ENCODE measurements at places on chromosomes 5 and 9.

- DNase-seq: peak; percentile 77
Measured at GRCh38 chr9:29750062-29750461, 2176.8 kb upstream of the C9orf72 start.

- no peak for DNase-seq
Measured at GRCh38 chr5:572398-573019, 39.6 kb upstream of the CEP72 start.

GRCh38 chr5:2903451-2904395 lies 152.2 kb upstream of the IRX2 start:
- no peak for DNase-seq

- DNase-seq: peak; percentile 89
Measured at GRCh38 chr9:14353222-14354056, 39.5 kb upstream of the NFIB start.

GRCh38 chr5:120039111-120039510 lies 409.8 kb downstream of the FAM170A start:
- DNase-seq: no peak

Measured in fibroblast of pulmonary artery (primary cell).